ENCODE measurements at places on chromosomes 7 and 10. TPM values are rescaled to one million over a fixed set of nuclear protein-coding genes. Genes with fewer than 3 reads are reported as not detected.

GRCh38 chr7:50336894-50337703 lies 32.6 kb downstream of the IKZF1 start:
- H3K4me1 ChIP-seq, result no peaks in the 10 kb centered on the region
- DNase-seq, result no peak
- H3K27me3 ChIP-seq, result no peaks in the 10 kb centered on the region
- no peak overlapping the region for H3K4me3 ChIP-seq
- H3K36me3 ChIP-seq, result no peaks in the 10 kb centered on the region

DNA sequence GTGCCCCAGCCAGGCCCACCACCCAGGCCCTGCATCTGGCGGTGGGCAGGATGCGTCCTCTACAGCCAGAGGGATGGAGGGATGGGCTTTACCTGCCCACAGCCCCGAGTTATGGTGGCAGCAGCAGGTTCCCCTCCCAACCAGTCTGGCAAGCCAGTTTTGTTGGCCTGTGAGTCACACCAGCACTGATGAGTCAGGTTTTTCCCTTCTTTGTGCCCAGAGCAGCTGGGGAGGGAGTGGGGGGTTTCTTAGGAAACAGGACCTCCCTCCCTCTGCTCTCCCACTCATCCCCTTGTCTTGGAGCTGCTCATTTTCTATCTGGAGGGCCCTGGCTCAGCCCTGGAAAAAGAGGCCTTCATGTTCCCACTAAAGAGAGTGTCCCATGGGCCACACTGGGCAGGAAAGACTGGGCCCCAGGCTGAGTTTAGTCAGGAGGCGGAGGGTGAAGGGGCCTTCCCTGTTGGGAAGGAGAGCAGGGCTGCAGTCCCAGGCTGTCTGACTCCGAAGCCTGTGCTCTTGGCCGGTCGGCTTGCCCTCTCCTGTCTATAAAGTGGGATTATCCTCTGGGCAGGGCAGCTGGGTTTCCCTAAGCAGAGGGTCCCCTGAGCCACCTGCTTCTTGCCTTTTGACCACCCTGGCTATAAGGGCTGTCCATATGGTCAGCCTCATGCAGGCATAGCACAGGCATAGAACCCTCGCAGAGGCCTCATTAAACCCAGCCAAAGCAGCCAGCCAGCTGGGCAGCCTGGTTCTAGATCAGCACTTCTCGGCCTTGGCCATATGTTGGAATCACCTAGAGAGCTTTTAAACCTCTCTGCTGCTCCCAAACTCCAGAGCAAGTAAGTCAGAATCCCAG lies 30.2 kb upstream of the ANKRD2 start:
- H3K36me3 ChIP-seq, result no peaks in the 10 kb centered on the region
- no peak overlapping the region for H3K4me3 ChIP-seq
- H3K27me3 ChIP-seq, result no peaks in the 10 kb centered on the region
- H3K4me1 ChIP-seq, result peaks cover 39% of the 10 kb centered on the region
- peak; percentile 97 for DNase-seq

GRCh38 chr7:37901236-37901827 lies 15.3 kb downstream of the SFRP4 start:
- peak; percentile 15 for DNase-seq
- no peak overlapping the region for H3K27ac ChIP-seq
- H3K4me1 ChIP-seq, result no peaks in the 10 kb centered on the region
- H3K36me3 ChIP-seq, result no peaks in the 10 kb centered on the region

DNA sequence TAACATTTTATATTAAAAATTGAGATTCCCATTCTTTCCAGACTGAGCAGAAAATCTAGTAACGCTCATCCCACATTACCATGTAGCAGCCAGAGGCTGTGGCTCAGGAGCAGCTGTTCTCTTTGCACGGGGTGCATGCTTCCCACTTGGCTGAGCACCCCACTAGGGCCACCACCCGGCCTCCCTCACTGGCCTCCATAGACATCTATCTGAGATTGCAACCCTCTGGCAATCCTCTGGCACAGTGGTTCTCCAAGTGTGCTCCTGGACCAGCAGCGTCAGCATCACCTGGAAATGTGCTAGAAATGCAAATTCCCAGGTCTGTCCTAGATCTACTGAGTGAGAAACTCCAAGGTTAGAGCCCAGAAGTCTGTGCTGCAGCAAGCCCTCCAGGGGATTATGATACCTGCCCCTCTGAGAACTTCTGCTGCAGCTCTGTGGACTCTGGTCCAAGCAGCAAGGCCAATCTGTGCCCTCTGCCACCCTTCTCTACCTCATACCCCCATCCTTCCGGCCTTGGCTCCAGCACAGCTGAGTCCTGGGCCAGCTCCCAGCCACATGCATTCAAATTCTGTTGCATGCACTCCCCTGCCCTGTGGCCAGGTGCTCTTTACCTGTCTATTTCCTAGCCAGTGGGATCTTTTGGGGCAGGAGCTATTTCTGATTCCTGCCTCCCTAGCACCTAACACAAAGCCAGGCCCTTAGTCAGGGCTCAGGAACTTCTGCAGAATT lies 301.5 kb downstream of the GRID1 start:
- H3K36me3 ChIP-seq, result no peaks in the 10 kb centered on the region
- H3K27ac ChIP-seq, result no peak overlapping the region
- no peak overlapping the region for H3K4me3 ChIP-seq
- H3K27me3 ChIP-seq, result no peaks in the 10 kb centered on the region

DNA sequence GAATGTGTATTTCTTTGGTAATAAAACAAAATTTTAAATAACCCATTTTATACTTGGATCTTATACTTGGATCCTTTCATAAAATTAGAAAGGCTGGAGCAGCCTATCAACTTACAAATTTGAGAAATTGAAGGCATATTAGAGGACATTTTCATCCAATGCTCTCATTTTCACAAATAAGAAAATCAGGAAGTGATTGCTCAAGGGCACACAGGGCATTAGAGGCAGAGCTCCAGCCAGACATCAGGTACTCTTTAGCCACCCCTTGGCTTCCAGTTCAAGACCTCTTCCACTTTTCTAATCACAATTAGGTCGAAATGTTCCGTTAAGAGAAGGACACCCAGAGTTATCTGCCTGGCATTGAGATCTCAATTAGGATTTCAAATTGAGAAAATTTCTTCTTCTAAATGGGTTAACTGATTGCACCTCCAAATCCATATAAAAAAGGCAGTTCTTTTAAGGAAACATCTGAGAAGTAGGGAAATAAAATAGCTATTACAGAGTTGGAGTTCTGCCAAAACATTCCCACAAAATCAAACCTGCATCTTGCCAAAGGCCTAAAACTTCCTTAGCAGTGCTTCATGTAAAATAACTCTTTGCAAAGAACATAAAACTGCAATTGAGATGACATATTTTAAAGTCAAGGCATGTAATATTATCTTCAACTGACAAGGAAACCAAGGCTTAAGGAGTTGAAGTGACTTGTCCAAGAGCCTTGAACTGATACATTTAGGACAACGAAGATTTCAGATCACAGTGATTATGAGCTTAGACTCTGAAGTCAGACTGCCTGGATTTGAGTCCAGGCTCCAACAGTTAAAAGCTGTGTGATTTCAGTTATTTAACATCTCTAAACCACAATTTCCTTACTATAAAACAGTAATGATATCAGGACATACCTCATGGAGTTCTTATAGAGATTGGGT lies 2.4 kb downstream of the ACTA2 start:
- H3K36me3 ChIP-seq, result peaks cover 13% of the 10 kb centered on the region
- H3K4me1 ChIP-seq, result peaks cover 17% of the 10 kb centered on the region
- H3K27me3 ChIP-seq, result no peaks in the 10 kb centered on the region
- H3K4me3 ChIP-seq, result peak overlapping the region; percentile 36
- peak overlapping the region; percentile 64 for H3K27ac ChIP-seq

Gene MLXIPL
- polyA plus RNA-seq, result not detected
